ENCODE measurements at places on chromosomes 12 and 14. TPM values are rescaled to one million over a fixed set of nuclear protein-coding genes. Genes with fewer than 3 reads are reported as not detected.

Gene ATG2B
- total RNA-seq, result 33.5 TPM

Gene LRRK2
- 30.0 TPM for total RNA-seq

Gene DLK1
- total RNA-seq, result not detected

Gene TSPAN11
- 30.6 TPM for total RNA-seq

Gene SYCP3
- 0.60 TPM for total RNA-seq

Gene MFAP5
- 524 TPM for total RNA-seq

Gene ZFHX2
- total RNA-seq, result 2.2 TPM

Gene LMNTD1
- total RNA-seq, result not detected
